ENCODE measurements at places on chromosomes 16 and 17. TPM values are rescaled to one million over a fixed set of nuclear protein-coding genes. Genes with fewer than 3 reads are reported as not detected.

GRCh38 chr17:27544350-27545131 is 86.4 kb upstream of the LGALS9 start:
- no peak for DNase-seq
- H3K4me1 ChIP-seq = peaks cover 15% of the 10 kb centered on the region
- no peak overlapping the region for H3K27ac ChIP-seq
- no peaks in the 10 kb centered on the region for H3K27me3 ChIP-seq
- H3K4me3 ChIP-seq = no peak overlapping the region

- H3K4me1 ChIP-seq = peaks cover 26% of the 10 kb centered on the region
- peak overlapping the region; percentile 45 for H3K4me3 ChIP-seq
Observed at GRCh38 chr17:57662644-57663308, 82.3 kb downstream of the CCDC182 start.

DNA sequence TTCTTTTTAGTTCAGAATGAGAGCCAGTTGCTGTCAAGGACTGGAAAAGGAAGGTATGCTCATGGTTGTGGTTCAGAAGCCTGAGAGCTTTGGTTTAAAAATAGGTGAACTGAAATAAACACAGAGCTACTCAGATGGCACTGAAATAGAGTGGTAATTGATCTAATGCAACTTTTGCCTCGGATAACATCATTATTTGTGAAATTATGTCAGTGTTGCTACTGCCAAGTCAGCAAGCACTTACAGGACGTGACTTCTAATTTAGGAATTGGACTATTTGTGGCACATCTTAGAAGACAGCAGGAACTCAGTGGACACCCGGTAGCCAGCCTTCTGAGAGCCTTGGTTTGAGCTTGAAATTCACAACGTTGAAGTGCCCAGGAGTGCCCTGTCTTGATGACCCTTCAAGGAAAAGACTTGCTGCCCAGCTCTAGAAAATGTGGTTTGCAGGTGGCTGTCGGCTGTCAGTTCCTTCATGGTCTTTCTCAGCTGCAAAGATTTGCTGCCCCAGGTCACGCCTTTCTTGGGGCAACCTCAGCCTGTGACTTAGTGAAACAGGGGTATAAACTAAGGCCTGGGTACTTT is 42.0 kb upstream of the XYLT1 start:
- no peaks in the 10 kb centered on the region for H3K36me3 ChIP-seq
- H3K27ac ChIP-seq = no peak overlapping the region
- no peak overlapping the region for H3K4me3 ChIP-seq
- no peaks in the 10 kb centered on the region for H3K27me3 ChIP-seq
- DNase-seq = no peak
- peaks cover 7% of the 10 kb centered on the region for H3K4me1 ChIP-seq

GRCh38 chr16:7150230-7150629 is 182.4 kb upstream of the RBFOX1 start:
- no peak for DNase-seq
- no peaks in the 10 kb centered on the region for H3K27me3 ChIP-seq
- no peaks in the 10 kb centered on the region for H3K36me3 ChIP-seq
- H3K4me3 ChIP-seq = no peak overlapping the region

DNA sequence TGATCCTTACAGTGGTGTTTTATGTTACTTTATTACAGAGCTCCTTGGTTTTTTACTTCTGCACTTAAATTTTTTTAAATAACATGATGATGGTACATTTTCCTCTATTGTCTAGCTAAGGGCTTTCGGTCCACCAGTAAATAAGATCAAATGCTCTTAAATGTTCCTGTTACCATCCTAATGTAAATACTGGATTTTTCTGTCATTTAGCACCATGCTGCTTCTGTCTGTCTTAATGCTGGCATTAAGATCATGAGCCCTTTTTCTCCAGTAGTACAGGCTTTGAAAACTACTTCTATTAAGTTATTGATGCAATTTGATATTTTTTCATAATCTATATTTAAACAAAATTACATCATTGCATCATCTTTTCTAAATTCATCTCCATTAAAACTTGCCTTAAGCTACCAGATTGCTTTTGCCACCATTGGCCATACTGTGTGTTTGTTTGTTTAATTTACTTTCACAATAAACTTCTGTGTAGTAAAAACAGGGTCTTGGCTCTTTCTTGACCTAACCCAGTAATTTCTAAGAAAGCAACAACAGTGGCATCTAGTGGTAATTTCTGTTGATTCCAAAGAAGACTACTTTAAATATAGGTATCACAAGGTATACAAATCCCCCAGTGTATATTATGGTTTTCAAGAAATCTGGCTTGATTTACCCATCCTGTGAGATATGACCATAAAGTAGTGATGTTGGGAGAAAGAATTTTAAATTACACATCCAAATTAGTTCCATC is 9.0 kb upstream of the PHAF1 start:
- DNase-seq = no peak
- H3K27ac ChIP-seq = no peak overlapping the region
- H3K27me3 ChIP-seq = no peaks in the 10 kb centered on the region
- H3K4me3 ChIP-seq = no peak overlapping the region
- H3K36me3 ChIP-seq = peaks cover 26% of the 10 kb centered on the region
- H3K4me1 ChIP-seq = peaks cover 15% of the 10 kb centered on the region

- H3K4me1 ChIP-seq = no peaks in the 10 kb centered on the region
- H3K36me3 ChIP-seq = no peaks in the 10 kb centered on the region
- no peak overlapping the region for H3K27ac ChIP-seq
- no peak overlapping the region for H3K4me3 ChIP-seq
- H3K27me3 ChIP-seq = no peaks in the 10 kb centered on the region
- DNase-seq = no peak
Observed at GRCh38 chr16:50396761-50397535, 28.2 kb upstream of the BRD7 start.

GRCh38 chr16:27253526-27253930 is 15.0 kb downstream of the NSMCE1 start:
- no peaks in the 10 kb centered on the region for H3K4me1 ChIP-seq
- no peaks in the 10 kb centered on the region for H3K27me3 ChIP-seq
- no peak for DNase-seq

- no peak overlapping the region for H3K27ac ChIP-seq
- no peak overlapping the region for H3K4me3 ChIP-seq
- no peak for DNase-seq
- no peaks in the 10 kb centered on the region for H3K4me1 ChIP-seq
Observed at GRCh38 chr17:77254951-77255825, 114.4 kb downstream of the SEC14L1 start.

GRCh38 chr17:74080656-74081582 is 122.6 kb upstream of the RPL38 start:
- peaks cover 2% of the 10 kb centered on the region for H3K36me3 ChIP-seq
- peaks cover 42% of the 10 kb centered on the region for H3K27me3 ChIP-seq
- H3K4me3 ChIP-seq = no peak overlapping the region
- no peak for DNase-seq
- H3K4me1 ChIP-seq = no peaks in the 10 kb centered on the region

GRCh38 chr16:89074803-89075688 is 18.6 kb upstream of the ACSF3 start:
- no peak overlapping the region for H3K27ac ChIP-seq
- H3K4me1 ChIP-seq = no peaks in the 10 kb centered on the region
- H3K4me3 ChIP-seq = no peak overlapping the region
- DNase-seq = no peak
- no peaks in the 10 kb centered on the region for H3K36me3 ChIP-seq

DNA sequence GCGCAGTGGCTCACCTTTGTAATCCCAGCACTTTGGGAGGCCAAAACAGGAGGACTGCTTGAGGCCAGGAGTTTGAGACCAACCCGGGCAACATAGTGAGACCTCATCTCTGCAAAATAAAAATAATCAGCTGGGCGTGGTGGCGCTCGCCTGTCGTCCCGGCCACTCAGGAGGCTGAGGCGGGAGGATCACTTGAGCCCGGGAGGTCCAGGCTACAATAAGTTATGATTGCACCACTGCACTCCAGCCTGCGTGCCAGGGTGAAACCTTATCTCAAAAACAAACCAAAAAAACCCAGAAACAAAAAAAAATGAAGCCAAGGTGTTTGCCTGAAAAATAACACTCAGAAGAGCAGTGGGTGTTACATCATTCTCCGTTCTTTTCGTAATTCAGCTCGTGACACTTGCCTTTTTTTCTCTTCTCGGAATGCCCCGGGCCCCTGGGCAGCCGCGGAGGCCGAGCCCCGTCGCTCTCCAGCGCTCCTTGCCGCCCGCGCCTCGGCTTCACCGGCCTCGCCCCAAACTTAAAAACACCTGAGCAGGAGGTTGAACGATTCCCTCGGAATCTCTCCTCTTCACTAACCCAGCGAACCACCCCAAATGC is 17.0 kb downstream of the PRCD start:
- H3K27me3 ChIP-seq = no peaks in the 10 kb centered on the region
- peak overlapping the region; percentile 86 for H3K27ac ChIP-seq
- peaks cover 50% of the 10 kb centered on the region for H3K4me1 ChIP-seq
- no peak for DNase-seq

DNA sequence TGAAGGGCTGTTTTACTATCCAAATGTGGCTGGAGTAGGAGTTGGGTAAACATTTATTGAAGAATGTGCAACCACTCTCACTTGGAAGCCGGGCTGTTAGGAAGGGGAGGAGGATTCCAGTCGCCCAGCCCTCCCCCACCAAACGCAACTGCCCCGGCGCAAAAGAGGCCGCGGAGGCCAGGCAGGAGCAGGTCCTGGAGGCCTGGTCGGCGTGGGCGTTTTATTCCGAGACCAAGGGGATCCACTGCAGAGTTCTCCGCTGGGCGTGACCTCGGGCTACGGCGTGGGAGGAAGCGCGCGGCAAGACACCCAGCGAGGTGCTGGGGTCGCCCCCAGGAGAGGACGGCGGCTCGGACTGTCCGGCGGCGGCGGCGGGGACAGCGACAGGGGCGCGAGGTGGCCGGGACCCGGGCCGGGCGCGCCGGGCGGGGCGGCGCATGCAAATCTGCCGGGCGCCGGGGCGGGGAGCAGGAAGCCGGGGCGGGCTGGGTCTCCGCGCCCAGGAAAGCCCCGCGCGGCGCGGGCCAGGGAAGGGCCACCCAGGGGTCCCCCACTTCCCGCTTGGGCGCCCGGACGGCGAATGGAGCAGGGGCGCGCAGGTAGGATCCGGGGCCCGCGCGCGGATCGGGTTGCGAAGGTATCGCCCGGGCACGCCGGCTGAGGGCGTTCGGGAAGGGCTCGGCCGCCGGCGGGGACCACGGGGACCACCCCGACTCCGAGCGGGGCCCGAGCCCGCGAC is at the start of gene IL4R:
TSS of gene IL4R (plus strand) at position 553 of the 739 bp plus-strand sequence. CDS start 26,230 bp downstream, outside the sequence.
- H3K27ac ChIP-seq = peak within 1 kb of the TSS; percentile 85
- H3K4me3 ChIP-seq = peak within 1 kb of the TSS; percentile 77
- DNase-seq = peak; percentile 79
- H3K27me3 ChIP-seq = peaks cover 7% of the 10 kb centered on the region
- no peaks in the 10 kb centered on the region for H3K4me1 ChIP-seq

GRCh38 chr17:31888124-31888523 is 13.4 kb downstream of the UTP6 start:
- no peaks in the 10 kb centered on the region for H3K27me3 ChIP-seq
- no peak overlapping the region for H3K27ac ChIP-seq
- H3K4me1 ChIP-seq = no peaks in the 10 kb centered on the region

- no peak overlapping the region for H3K27ac ChIP-seq
- no peak overlapping the region for H3K4me3 ChIP-seq
- DNase-seq = no peak
- H3K36me3 ChIP-seq = no peaks in the 10 kb centered on the region
- H3K27me3 ChIP-seq = no peaks in the 10 kb centered on the region
Observed at GRCh38 chr16:13165024-13165423, 263.6 kb downstream of the SHISA9 start.

- peaks cover 36% of the 10 kb centered on the region for H3K4me1 ChIP-seq
- no peak overlapping the region for H3K4me3 ChIP-seq
- no peaks in the 10 kb centered on the region for H3K27me3 ChIP-seq
- no peaks in the 10 kb centered on the region for H3K36me3 ChIP-seq
- H3K27ac ChIP-seq = no peak overlapping the region
Observed at GRCh38 chr16:85181739-85182129, 69.5 kb upstream of the CIBAR2 start.

GRCh38 chr16:89315271-89315670 is 97.8 kb downstream of the ZNF778 start:
- no peak for DNase-seq
- H3K36me3 ChIP-seq = peaks cover 15% of the 10 kb centered on the region
- peaks cover 70% of the 10 kb centered on the region for H3K4me1 ChIP-seq
- H3K4me3 ChIP-seq = no peak overlapping the region
- H3K27ac ChIP-seq = peak overlapping the region; percentile 71

DNA sequence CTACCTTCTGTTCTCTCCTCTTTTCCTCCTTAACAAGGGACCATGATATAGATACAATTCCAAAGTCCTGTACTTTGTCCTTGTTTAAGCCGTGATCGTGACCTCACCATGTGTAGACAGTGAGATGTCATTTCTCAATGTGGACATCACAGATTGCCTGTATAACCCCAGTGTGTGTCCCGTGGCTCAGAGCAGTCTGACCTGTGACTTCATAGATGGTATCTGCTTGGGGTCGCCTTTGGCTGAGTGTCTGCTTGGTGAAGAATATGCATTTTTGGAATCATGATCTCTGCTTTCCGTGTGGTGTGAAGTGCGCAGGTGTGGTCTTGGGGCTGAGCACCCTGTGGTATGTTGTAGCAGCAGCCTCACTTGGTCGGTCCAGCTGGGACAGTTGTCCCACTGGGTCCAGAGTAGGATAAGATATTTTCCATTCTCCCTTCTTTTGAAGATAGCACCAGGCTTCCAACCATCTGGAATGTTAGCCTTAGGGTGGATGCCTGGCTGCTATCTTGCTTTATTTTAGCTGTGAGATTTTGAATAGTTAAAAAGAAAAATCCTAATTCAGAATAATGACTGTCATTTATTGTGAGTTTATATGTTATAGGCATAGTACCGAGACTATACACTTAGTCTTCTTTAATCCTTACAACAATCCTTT is 13.4 kb downstream of the MSI2 start:
- no peak for DNase-seq
- no peak overlapping the region for H3K27ac ChIP-seq
- peaks cover 10% of the 10 kb centered on the region for H3K36me3 ChIP-seq
- H3K4me3 ChIP-seq = no peak overlapping the region
- H3K4me1 ChIP-seq = peaks cover 22% of the 10 kb centered on the region

DNA sequence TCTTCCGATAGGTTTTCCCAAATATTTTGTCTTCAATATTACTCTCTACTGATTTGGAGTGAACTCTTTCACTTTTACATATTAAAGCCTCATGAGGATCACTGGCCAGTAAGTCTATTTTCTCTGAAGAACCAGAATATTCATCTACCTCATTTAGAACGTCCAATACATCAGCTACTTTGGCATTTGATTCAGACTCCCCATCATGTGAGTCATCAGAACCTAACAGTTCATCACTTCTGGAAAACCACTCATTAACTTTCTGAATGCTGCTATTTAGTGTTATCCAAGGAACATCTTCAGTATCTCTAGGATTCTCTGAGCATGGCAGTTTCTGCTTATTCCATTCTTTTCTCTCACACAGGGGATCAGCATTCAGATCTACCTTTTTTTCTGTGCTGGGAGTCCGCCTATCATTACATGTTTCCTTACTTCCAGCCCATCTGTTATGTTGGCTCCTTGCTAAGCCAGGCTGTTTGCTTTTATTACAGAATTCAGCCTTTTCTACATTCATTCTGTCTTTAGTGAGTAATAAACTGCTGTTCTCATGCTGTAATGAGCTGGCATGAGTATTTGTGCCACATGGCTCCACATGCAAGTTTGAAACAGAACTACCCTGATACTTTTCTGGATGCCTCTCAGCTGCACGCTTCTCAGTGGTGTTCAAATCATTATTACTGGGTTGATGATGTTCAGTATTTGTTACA is 30.9 kb downstream of the BRCA1 start:
- no peaks in the 10 kb centered on the region for H3K4me1 ChIP-seq
- no peak overlapping the region for H3K27ac ChIP-seq

SPATA22 gene
- total RNA-seq = 0.50 TPM

GRAPL gene
- 0.90 TPM for total RNA-seq

FOXO3B gene
- total RNA-seq = 1.7 TPM

ITGAL gene
- total RNA-seq = 1.5 TPM

KRTAP9-8 gene
- not detected for total RNA-seq

CEP131 gene
- 3.7 TPM for total RNA-seq

NPIPA2 gene
- 4.1 TPM for total RNA-seq

CENPX gene
- 16.0 TPM for total RNA-seq
